ENCODE measurements at places on chromosomes 2 and 18.

- no peak for DNase-seq
These were observed 119.3 kb upstream of the ZSWIM2 start for GRCh38 chr2:186968277-186968676.

GRCh38 chr2:144553379-144553778 is 33.5 kb upstream of the ZEB2 start:
- DNase-seq: no peak

- no peak for DNase-seq
These were observed 66.8 kb downstream of the CRACDL start for GRCh38 chr2:98869272-98869641.

DNA sequence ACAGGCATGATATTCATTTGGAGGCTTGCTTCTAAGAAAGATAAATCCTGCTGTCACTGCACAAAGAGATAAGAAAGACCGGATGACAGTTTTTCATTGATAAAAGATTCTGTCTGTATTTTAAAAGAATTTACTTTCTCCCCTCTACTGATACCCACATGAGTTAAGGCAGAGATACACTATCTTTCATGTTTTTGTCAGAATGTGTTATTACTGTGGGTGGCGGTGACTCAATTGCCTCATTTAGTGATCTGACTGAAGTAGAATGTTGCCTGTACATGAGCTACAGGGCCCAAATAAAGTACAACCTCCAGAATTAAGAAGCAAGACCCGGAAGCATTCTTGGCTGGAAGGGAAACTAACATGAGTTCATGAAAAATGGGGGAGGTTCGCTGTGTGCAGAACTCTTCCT is 480.0 kb downstream of the SLC4A3 start:
- no peak for DNase-seq

- no peak for DNase-seq
These were observed 407.9 kb downstream of the HRH4 start for GRCh38 chr18:24868311-24868710.

DNA sequence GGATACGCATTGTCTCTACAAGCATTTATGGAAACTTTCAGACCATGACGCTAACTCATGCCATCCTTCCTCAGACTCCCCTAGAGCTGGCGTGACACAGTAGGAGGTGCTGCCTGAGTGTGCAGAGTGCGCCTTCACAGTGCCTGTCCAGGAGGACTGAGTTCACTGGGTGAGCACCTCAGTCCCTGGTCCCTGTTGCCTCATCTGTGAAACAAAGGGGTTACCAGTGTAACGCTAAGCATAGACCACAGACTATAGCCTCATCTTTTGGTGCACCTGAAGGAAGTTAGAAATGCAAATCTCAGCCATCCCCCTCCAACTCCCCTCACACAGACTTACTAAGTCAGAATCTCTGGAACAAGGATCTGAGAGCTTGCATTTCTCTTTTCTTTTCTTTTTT is 142.8 kb downstream of the TMEM17 start:
- no peak for DNase-seq

GRCh38 chr2:53202063-53202462 is 565.5 kb upstream of the CHAC2 start:
- peak; percentile 2 for DNase-seq

DNA sequence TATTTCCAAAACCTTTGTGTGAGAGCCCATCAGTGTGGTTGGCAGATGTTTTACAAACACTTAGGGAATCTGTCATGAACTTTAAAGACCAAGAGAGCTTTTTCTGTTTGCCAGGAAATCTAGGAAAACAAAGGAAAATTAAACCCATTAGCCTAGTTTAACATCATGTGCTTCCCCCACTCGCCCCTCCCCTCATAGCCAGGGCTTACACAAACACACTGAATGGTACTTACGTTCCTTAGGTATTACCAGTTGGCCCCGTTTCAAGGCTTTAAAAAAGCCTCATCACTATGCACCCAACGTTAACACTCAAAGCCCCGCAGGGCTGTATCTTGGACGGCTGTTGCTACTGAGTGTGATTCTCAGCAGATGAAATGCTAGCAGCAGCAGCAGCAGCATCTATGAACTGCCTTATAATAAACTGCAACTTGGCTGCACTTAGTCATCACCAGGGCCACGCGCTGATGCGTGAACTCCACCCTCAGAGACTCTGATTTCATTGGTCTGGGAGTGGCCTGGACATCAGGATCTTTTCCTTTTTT is 20.1 kb upstream of the TTC39C start:
- no peak for DNase-seq

DNA sequence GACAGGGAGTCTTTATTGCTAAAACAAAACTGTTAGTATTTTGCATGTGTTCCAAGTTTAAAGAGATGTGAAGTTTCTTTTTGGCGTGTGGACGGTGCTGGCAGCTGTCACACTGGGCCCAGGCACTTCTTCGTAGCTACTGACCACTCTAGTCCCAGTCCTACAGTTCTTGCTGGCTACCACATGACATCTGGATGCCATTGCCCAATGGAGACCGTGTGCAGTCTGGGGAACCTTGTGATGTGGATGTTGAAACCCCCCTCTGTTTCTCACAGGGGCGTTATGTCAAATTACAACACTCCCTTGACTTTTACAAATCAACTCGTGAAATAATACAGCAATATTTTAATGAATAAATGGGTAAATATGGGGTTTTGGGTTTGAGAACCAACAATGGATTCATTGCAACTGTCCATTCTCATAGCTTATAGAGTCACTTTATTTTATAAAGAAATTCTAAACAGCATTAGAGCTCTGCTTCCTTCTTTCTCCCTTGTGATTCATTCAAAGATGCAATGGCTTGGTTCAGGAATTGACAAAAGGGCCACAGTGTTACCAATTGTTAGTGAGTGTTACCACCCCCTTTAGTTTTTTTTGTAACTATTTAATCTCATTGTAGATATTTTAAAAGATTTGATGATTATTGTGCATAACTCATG is 1.2 kb downstream of the GPD2 start:
- DNase-seq: no peak

GRCh38 chr2:10085668-10086059 is 5.5 kb upstream of the CYS1 start:
- DNase-seq: no peak

DNA sequence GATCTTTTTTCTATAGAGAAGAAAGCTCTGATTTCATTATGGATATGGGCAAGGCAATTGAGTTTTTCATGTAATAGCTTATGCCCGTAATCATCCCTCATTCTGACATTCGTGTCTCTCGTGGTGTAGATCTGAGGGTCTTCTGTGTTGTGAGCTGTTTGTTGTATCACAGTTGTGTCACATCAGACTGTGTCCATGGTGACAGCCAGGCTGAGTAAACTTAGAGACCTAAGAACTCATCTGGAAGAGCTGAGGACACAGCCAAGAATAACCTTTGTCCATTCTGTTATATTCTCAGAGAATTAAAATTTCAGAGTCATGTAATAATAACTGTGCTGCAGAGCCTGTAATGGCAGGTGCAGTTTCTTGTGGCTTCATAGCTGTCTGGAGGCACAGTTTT is 116.5 kb downstream of the ATP9B start:
- DNase-seq: no peak

DNA sequence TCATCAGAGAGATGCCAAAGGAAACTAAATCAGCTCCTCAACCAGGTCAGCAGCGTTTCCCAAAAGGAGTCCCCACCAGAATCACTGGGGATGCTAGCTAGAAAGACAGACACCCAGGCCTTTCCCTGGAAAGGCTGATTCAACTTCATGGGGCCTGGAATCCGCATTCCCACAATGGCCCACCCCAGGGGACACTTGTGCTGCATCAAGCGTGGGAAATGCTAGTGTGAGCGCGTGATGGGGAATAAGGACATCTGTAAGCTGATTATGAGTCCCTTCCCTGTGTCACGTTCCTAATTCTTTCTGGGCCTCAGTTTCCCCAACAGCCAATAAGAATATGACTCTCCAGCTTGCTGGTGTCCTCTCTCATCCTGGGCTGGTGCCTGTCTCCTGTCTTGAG is 2.2 kb upstream of the WNT10A start:
- no peak for DNase-seq

DNA sequence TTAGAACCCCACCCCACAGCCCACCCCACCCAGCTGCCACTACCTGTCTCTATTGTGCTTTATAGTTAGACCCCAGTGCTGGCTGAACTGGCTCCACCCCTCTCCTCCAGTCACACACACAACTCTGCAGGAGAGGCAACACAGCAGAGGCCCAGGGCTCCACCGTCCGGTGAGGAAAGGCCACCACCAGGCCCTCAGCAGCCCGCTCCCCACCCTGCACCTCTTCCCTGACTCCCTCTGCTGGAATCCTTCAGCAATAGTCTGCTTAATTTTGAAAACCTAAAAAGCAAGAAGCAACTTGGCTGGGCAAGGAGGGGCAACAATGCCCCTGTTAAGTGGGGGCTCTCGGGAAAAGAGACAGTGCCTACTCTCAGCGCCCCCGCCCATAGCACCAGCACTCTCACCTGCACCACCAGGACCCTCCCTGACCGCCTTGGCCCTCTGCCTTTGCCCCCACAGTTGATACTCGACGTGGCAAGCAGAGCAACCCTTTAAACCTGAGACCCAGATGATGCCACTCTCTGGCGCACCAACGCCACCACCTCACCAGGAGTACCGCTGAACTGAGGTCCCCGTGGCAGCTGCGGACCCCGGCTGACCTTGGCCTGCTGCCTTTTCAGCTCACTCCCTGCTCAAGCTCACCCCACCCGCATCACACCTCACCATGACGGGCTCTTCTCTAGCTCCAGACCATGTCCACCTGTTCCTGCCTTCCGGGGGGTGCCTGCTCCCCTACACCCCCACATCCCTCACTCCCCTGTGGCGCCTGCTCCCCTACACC is 45.7 kb downstream of the NDUFA10 start:
- DNase-seq: no peak

DNA sequence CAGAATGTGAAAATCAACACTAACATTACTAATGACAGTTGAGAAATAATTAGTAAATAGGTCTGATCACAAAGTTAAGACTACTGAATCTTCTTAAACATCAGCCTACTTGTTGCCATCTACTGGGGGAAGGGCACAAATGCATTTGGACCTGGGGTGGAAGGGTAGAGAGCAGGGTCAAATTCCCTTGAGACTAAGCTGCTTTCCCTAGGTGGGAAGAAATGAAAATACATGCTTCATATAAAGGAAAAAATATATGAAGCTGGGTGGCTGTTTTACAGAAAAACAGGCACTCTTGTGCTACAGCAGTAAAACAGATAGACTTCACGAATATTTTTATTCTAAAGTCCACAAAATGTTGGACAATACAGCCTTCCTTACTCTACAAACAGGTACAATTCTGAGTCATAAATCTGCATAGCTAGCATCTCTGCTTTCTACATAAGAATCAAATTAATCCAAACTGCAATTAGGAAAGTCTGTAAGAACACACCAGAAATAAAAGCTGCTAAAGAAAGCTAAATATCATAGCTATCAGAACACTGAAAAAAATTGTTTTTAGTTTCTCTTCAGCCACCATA is 10.9 kb downstream of the TRIP12 start:
- peak; percentile 1 for DNase-seq

- no peak for DNase-seq
These were observed 110.5 kb downstream of the KLF7 start for GRCh38 chr2:207055257-207055656.

DNA sequence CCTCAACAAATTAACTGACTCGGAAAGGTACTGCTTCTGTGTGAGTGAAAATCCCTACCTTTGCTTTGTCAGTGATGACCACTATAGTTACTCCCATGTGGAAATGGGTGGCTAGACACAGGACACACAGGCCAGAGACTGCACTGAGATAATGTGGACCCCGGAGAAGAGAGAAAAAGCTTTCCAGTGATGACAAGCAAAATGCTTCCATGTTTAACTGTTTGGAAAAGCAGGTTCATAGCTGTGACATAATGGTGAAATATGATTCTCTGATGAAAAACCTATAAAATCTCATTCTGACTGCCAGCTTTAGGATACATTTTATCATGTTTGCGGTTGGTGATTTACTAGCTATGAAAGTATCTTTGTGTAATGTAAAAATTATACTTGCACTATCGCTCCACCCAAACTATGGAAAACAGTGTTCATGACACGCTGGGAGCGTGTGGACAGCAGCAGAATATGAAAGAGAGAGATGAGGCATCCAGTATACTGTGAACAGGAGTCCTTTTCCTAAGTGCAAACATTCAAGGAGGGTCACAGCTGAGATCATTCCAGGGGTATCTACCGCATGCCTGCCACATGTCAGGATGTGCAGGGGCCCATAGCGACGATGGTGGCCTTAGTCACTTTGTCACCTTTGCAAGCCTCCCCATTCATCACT is 782.7 kb upstream of the SOX11 start:
- DNase-seq: no peak

DNA sequence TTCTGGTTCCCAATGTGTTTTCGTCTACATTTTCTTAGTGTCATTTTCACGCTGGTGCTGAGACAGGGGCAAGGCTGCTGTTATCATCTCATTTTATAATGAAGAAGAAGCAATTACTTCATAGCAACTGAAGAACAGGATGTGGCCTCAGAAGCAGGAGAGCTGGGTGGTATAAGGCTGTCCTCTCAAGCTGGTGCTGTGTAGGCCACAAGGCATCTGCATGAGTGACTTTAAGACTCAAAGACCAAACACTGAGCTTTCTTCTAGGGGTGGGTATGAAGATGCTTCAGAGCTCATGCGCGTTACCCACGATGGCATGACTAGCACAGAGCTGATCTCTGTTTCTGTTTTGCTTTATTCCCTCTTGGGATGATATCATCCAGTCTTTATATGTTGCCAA is 7.3 kb downstream of the IL36G start:
- no peak for DNase-seq

DNA sequence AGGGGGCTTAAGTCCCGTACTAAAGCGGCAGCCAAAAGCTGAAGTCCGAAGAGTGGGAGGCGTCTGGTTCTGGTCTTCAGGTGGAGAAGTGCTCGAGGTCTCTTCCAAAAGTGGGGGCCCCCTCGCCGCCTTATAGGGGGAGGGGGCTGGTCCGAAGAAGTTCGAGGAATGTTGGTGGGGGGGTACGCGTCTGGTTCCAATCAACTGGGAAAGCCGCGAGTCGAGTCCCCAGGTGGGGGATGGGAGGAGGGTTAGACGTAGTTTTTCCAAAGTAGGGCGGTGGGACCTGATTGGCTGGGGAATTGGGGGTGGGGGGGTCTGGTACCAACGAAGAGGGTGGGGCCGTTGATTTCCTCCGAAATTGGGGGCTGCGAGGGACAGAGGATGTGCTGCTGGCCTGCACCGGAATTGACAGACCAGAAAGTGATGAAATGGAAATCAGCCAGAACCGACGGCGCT is 594 bp downstream of the ITM2C start:
- DNase-seq: no peak

- no peak for DNase-seq
These were observed 286.8 kb upstream of the TRIB2 start for GRCh38 chr2:12429779-12430406.

- DNase-seq: no peak
These were observed 90.1 kb downstream of the SLC66A3 start for GRCh38 chr2:11245322-11245721.
